Esophagus squamous epithelium (tissue), 5 donors: ENCODE measurements at places on chromosomes 6 and 20. TPM values are rescaled to one million over a fixed set of nuclear protein-coding genes. Genes with fewer than 3 reads are reported as not detected.

Gene NOX3
- total RNA-seq: not detected

Gene EYA4
- 0.09 TPM for total RNA-seq

Gene COX4I2
- total RNA-seq: 3.1 TPM

Gene UBE2C
- 54.4 TPM for total RNA-seq

Gene CDH4
- total RNA-seq: 0.21 TPM

Gene IDH3B
- total RNA-seq: 136 TPM
